ENCODE measurements at places on chromosomes 11 and 22. TPM values are rescaled to one million over a fixed set of nuclear protein-coding genes. Genes with fewer than 3 reads are reported as not detected.

DNA sequence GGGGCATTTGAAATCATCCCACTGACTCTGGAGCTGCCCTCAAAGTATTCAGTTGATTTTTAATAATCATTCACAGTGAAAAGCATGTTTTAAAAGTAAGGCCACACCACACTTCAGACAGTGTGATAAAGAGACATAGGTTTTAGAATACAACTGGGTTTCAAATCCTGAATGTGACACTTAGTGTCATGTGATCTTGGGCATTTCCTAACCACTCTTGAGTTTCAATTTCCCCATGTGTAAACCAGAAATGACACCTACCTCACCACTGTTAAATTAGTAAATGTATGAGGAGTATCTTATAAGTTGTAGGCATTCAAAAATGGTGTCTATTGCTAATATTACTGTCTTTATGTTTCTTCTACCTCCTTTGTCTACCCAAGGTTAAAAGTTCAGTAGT is 5.4 kb downstream of the TMEM123 start:
- DNase-seq: peak; percentile 47
- peaks cover 92% of the 10 kb centered on the region for H3K36me3 ChIP-seq

- H3K4me3 ChIP-seq: no peak overlapping the region
- H3K27me3 ChIP-seq: no peaks in the 10 kb centered on the region
- no peak overlapping the region for H3K27ac ChIP-seq
- DNase-seq: no peak
- no peaks in the 10 kb centered on the region for H3K36me3 ChIP-seq
- no peaks in the 10 kb centered on the region for H3K4me1 ChIP-seq
These were observed 163.7 kb downstream of the LARGE1 start for GRCh38 chr22:33756508-33756949.

- H3K4me3 ChIP-seq: no peak overlapping the region
- no peaks in the 10 kb centered on the region for H3K4me1 ChIP-seq
- H3K36me3 ChIP-seq: no peaks in the 10 kb centered on the region
These were observed 53.4 kb downstream of the SLC1A2 start for GRCh38 chr11:35365961-35366360.

DNA sequence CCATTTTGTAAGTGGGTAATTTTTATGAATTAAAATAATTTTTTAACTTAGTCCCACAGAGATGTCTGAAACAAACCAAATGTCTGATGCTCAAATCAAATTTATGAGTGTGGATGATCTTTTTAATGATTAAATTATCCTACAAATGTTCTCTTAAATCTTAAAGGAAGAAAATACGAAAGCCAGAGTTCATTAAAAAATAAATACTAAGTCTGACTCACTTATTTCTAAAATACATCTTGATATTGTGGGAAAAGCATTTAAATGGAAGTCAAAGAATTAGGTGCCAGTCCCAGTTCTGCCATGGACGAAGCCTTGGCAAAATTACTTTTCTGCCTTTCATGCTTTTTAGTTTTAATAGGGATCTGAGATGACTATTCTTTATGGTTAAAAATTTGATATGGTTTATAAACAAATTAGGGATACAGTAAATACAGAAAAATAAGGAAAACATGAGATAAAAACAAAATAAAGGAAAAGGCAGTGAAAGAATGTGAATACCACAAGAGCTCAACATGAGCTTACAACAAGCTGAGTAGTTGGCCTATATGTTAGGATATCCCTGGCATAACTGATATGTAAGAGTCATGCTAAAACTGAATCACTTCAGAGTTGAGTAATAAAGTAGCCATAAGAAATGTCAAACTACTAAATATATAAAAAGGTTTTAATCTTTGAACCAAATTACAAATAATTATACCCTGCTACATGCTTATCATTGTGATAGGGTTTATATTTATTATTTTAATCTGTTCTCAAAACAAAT is 9.2 kb downstream of the CCDC34 start:
- H3K27me3 ChIP-seq: no peaks in the 10 kb centered on the region
- no peak overlapping the region for H3K4me3 ChIP-seq
- no peaks in the 10 kb centered on the region for H3K4me1 ChIP-seq
- H3K27ac ChIP-seq: no peak overlapping the region

DNA sequence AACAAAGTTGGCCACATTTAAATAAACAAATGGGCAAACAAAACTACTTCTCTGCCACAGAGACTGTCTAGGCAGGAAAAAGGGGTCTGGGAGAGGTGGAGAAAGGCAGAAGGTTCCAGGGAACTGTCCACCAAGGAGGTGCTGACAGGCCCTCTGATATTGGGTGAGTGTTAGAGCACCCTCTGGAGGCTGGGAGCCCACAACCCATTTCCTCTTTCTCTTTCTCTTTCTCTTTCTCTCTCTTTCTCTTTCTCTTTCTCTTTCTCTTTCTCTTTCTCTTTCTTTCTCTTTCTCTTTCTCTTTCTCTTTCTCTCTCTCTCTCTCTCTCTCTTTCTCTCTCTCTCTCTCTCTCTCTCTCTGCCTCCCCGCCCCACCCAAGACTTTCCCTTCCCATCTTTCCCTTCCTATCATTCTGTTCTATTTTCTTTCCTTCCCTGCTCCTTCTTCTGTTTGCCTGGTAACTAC is 912.8 kb downstream of the DLG2 start:
- H3K4me3 ChIP-seq: peak overlapping the region; percentile 55
- peaks cover 4% of the 10 kb centered on the region for H3K27me3 ChIP-seq
- DNase-seq: peak; percentile 80

GRCh38 chr11:22037505-22037904 is 155.4 kb upstream of the ANO5 start:
- no peaks in the 10 kb centered on the region for H3K36me3 ChIP-seq
- no peak overlapping the region for H3K27ac ChIP-seq
- H3K4me1 ChIP-seq: no peaks in the 10 kb centered on the region
- DNase-seq: no peak

DNA sequence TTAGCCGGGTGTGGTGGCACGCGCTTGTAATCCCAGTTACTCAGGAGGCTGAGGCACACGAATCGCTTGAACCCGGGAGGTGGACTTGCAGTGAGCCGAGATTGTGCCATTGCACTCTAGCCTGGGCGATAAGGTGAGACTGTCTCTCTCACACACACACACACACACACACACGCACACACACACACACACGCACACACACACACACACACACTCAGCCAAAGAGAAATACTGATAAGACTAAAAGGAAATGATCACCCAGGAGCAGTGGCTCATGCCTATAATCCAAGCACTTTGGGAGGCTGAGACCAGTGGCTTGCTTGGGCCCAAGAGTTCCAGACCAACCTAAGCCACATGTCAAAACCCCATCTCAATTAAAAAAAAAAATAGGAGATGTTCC is 20.8 kb downstream of the HSPA8 start:
- H3K4me1 ChIP-seq: no peaks in the 10 kb centered on the region
- no peak overlapping the region for H3K4me3 ChIP-seq
- no peak for DNase-seq
- no peaks in the 10 kb centered on the region for H3K36me3 ChIP-seq
- H3K27me3 ChIP-seq: peaks cover 2% of the 10 kb centered on the region

- peak overlapping the region; percentile 54 for H3K4me3 ChIP-seq
- H3K36me3 ChIP-seq: no peaks in the 10 kb centered on the region
- peak; percentile 78 for DNase-seq
- no peak overlapping the region for H3K27ac ChIP-seq
- peaks cover 10% of the 10 kb centered on the region for H3K27me3 ChIP-seq
These were observed 684 bp downstream of the TNFRSF13C start for GRCh38 chr22:41925783-41926460.

- peaks cover 20% of the 10 kb centered on the region for H3K27me3 ChIP-seq
- no peaks in the 10 kb centered on the region for H3K36me3 ChIP-seq
- H3K27ac ChIP-seq: peak overlapping the region; percentile 27
- H3K4me1 ChIP-seq: peaks cover 15% of the 10 kb centered on the region
- H3K4me3 ChIP-seq: peak overlapping the region; percentile 58
These were observed 71.4 kb upstream of the MPEG1 start for GRCh38 chr11:59283825-59284772.

DNA sequence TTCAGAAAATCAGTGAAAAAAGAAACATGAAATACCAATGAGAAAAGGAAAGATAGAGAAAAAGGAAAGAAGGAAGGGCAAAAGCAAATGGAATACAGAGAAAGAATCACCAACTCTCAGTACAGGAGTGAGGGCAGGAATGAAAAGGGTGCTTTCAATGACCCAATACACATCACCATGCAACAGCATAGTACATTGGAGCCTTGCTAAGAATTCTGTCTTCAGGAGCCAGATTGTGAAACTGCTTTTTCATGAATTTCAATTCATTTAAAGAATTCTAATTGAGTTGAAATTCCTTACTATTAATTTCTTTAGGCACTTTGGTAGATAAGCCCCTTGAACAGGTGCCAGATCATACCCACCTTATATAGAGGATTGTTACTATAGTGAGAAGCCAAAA is 34.9 kb downstream of the BLID start:
- no peaks in the 10 kb centered on the region for H3K27me3 ChIP-seq
- no peak for DNase-seq
- H3K4me1 ChIP-seq: no peaks in the 10 kb centered on the region

HMBS gene
- 31.0 TPM for total RNA-seq

SLC17A6 gene
- total RNA-seq: not detected

Measured in activated CD8-positive, alpha-beta T cell treated with anti-CD3 and anti-CD28 coated beads, Interleukin-2, amount 10 ng/mL, durations not matched to agents 7 days and 5 days (primary cell).